ENCODE measurements at places on chromosomes 4 and X.

DNA sequence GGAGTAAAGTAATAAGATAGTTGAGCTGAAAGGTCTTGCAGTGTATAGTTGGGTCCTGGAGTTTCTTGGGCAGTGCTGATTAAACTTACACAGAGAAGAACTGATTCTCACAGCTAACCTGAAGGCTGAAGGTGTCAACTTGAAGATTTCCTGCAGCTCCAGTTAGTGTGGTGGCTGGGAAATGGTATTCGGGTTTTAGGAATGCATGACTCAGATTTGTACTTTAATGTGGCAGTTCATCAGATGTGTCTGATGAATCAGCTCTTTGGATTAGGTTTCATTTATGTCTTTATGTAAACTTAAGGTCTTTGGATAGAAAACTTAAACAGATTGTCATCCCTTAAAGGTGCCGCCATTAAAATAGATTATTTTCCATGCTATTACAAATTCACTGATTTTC is 200.0 kb downstream of the IL1RAPL1 start:
- DNase-seq: peak; percentile 66

GRCh38 chrX:576904-577560 is 53.6 kb upstream of the SHOX start:
- no peak for DNase-seq

DNA sequence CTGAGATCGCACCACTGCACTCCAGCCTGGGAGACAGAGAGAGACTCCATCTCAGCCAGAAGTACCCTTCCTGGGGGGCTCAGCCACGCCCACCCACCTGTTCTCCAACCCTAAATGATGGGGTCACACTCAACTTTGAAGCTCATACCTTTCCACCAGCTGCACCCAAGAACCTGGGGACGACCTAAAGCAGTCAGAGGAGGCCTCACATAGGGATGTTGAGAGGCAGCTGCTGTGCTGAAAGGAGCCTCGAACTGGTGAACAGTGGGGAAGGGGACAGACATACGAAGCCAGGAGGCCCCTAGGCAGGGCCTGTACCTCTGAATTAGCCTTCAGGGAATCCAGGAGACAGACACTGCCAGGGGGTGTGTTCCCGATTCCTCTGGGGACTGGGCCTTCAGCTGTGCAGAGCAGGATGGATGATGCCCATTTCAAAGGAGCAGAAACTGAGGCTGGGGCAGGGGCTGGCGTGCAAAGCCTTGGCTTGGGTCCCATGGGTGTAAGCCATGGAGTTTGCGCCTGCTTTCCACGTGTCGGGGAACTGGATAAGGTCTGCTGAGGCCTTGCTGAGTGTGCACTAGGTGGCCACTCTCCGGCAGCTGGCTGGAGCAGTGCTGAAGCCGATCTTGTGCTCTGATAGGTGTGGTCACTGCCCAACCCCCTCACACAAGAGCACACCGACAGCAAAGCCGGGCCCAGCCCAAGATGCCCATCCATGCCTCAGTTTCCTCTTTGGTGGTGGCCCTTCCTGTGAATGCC is 130.8 kb downstream of the CPZ start:
- no peak for DNase-seq

DNA sequence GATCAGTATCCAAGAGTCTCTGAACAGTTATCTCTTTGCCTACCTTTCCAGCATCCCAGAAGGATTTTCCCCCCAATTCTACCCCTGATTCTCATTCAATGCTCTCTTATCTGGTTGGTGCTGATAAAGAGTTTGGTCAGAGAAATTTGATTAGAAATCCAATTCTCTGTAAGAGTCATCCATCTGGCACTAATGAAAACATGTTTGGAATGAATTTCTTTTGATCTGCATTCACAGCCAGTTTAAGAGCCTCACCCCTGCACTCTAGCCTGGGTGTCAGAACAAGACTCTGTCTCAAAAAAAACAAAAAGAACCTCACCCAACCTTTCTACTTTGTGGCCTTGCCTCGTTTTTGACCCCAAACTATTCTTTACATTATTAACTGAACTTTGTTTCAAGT is 122.1 kb downstream of the MANBA start:
- peak; percentile 28 for DNase-seq

DNA sequence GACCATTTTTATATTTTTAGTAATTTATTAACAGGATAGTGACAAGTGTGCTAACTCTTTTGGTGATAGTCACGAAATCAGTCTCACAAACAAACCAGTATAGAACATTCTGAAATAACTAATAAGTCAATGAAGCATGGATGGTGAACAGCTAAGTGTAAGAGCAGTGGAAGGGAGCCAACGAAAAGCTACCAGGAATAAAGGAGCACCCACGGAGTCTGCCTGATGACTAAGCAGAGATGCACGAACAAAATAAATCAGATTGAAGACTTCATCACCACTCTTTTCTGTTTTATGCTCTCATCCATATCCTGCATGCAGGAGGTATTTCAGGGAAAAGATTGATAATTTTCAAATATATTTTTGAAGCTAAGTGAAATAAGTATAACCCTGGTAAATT is 891.1 kb upstream of the HS3ST1 start:
- peak; percentile 69 for DNase-seq

GRCh38 chr4:148914301-148914700 is 472.1 kb upstream of the NR3C2 start:
- no peak for DNase-seq

DNA sequence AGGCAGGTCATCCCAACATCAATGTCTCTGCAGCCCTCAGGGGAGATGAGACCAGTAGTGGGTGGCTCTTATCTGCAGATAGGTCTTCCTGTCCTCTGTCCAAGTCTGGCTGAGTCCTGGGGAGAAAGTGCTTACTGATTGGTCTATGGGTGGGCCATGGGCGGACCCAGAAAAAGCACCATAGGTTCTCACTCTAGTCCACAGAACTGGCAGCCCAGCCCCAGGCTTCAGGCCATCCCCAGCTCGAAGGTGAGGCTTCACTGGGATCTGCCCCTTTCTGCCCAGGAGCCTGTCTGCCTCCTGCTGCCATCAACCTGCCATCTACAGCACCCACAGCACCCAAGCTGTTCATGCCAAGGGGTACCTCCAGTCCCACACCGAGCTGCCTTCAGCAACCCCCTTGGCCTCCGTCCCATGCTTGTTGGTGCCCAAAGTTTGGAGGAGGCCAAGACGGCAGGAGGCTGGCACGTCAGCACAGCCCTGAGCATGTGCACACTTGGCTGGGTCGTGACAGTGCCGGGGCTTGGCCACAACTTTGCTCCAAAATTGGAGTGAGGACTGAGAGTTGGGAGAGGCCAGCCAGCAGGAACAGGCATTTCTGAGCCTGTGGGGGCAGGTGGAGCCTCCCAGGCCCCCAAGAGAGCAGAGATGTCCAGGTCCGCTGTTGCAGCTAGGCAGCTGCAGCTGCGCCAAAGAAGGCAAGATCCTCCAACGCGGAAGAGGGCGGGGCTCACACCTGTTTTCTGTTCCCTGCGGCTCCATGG is 99.6 kb downstream of the IQCM start:
- DNase-seq: no peak

DNA sequence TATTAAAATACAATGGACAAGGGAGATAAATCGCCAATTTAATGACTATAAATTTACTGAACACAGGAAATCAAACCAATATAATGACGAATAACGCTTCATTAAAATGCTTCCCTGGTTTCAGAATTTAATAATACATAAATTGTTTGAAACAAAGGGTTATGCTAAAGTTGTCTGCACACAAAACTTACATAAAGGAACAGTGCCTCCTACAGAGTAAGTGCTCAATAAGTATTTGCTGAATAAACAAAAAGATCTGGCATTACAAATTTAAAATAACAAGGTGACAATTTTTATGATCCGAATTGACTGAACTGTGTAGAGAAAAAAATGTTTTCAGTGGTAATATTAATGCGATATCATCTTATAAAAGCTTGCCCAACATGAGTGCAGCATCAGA is 69.6 kb downstream of the NOCT start:
- no peak for DNase-seq

DNA sequence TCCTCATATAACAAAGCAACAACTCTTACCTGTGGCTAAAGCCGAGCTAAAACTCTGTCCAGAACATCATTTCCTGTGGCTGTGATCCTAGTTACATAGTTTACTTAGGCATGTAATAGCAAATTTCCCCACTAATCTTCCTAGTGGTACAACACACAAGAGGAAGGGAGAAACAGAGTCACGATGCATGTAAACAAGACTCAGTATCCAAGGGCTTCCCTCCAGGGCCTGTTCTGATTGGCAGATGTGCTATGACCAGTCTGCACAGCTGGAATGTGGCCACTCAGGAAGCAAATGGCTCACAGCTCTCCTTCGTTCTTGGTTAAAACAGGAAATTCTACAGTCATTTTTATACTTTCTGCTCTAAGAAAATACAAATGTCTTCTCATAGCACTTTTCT is 49.2 kb upstream of the PRSS48 start:
- DNase-seq: peak; percentile 65

Data from astrocyte of the hippocampus (primary cell).